ENCODE measurements at places on chromosomes 12 and 14.

GRCh38 chr12:4217091-4217490 is 56.5 kb upstream of the CCND2 start:
- DNase-seq: no peak

- no peak for DNase-seq
These were observed 828 bp downstream of the MMAB start for GRCh38 chr12:109572506-109572845.

DNA sequence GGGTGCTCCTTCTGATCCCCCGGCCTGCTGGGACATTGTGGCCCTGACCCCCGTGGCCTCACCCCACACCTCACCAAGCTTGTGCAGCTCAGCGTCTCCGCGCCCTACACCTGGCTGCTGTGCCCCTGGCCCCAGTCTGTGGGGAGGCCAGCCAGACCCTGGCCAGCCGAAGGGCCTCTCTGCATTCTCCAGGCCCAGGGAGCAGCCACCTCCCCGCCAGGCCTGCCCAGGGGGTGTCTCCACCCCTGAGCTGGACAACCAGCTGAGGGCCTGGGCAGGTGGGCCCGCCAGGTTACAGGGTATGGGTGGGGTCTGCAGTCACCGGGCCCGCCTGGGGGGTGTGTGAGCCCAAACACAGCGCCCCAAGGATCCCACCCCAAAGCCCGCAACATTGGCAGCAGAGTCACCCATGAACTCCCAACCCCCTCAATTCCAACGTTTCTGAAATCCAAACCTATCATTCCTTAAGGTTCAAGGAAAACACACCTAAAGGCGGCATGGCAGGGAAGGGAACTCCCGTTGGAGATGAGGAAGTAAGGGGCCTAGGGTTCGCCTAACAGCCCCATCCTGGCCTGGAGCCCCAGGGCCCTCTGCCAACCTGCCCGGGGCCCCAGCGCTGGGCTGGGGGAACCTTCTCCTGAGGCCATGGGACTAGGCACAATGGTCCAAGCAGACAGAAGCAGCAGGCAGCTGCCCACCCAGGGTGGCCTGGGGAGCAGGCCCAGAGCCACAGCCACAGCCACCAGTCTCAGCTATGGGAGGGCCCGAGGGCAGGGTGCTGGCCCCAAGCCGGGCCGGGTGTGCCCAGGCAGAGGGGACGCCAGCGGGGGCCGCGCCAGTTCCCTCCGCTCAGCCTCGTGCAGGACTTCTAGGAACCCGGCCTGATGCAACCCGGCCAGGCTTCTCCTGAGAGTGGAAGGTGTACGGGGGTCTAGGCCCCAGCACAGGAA is 8.5 kb downstream of the AKT1 start:
- DNase-seq: no peak

GRCh38 chr14:102659797-102660196 is 67.3 kb downstream of the RCOR1 start:
- no peak for DNase-seq

- no peak for DNase-seq
These were observed 31.5 kb downstream of the TMEM63C start for GRCh38 chr14:77212943-77213678.

DNA sequence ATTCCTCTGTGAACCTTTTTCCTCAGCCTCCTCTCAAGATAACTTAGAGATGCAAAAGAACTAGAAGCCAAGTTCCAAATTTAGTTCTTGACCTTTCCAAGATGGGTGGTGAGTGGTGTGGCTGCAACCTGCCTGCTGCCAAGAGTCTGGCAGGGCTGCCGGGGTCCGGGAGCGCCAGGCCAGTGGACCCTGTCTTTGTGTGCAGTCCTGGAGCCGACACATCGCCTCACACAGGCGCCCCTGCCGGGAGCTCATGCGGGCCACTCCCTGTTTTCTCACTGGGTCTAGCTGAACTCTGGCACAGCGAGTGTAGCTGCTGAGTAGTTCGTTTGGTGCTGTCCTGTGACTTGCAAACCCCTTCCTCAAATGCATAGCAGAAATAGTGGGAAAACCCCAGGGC is 84.9 kb downstream of the CACNA1C start:
- no peak for DNase-seq

GRCh38 chr12:64034901-64035576 is 187.1 kb downstream of the KICS2 start:
- DNase-seq: no peak

GRCh38 chr12:93723568-93723930 is 46.4 kb downstream of the CRADD start:
- no peak for DNase-seq

All from T-helper 22 cell (primary cell).